ENCODE measurements at places on chromosomes 5 and 9.

DNA sequence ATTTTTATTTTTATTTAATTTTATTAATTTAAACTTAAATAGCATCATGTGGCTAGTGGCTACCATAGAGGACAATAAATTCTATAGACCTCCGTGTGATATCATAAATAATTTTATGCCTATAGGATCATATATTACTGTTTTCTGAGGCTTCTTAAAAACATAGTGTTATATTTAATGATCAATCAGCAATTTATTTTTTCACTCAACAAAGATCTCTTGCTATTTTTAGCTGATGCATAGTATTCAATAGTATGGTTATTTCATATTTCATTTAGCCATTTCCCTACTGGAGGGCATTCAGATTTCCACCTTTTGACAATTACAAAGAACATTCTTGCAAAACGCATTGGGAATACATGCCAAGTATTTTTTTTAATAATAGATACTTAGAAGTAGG is 114.1 kb downstream of the PDE4D start:
- DNase-seq = no peak

DNA sequence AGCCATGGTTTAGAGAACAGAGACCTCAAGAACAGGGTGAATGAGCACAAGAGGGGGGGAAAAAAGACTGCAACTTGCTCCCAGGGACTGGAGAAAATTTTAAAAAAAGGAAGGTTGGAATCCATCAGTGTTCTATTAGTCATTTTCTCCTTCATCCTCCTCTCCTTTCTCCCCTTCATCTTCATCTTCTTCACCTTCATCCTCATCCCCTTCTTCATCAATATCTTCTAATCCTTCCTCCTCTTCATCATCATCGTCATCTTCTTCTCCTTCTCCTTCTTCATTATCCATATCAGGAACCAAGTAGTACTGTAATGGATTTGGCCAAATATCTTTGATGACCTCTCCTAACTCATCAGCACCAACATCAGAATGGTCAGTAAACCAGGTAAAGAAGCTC is 86.1 kb downstream of the LIX1 start:
- DNase-seq = no peak

GRCh38 chr5:74767579-74767913 is 497 bp downstream of the NSA2 start:
- peak; percentile 45 for DNase-seq

DNA sequence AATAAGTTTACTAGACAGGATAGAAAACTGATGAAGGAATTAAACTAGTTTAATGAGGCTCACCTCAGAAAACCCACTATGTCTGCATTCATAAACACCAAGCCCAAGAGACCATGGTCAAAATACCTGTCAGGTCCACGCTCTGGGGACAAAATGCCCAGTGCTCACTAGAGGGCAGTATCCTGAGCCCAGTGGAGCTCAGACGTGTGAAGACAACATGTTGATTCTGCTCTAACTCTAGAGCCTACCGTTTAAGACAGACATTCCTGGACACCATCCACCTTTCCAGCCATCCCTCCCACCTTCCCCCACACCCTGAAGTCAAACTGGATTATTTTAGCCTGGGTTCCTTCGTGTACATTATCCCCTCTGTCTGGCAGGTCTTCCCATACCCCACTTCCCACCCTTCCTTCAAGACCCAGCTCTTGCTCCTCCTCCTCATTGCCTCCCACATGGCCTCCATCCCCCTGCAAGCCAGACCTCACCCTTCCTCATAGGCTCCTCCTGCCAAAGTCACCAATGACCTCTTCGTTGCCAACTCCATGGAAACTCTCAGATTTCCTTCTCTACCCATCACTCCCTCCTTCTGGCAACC is 142.3 kb upstream of the FSTL4 start:
- peak; percentile 62 for DNase-seq

DNA sequence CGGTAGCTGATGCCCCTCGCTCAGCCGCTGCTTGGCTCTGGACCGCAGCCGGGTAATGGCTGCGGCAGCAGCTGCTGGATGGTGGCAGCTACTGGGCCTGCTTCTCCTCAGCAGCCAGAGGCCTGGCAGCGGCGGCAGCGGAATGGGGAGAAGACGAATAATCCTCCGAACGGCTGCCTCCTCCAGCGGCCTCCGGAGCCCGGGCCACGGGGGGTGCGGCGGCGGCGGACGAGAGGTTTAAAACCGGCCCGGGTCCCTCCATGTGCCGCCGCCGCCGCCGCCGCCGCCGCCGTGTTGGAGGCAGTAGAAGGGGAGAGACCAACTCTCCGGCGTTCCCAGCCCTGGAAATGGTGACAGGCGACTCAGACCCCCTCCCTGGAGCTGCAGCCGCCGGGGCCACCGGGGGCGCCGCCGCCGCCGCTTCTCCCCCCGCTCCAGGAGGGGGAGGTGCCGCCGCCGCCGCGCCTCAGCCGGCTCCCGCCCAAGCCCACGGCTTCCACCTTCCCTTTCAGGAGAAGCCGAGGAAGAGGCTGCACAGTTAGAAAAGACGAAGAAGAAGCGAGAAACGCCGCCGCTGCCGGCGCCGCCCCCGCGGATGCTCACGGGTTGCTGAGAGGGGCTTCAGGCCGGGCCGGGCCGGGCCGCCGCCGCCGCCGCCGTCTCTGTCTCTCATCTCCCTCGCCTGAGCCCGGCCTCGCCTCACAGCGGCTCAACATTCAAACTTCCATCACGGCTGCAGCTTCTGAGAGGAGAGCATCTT is 118.4 kb upstream of the PRSS3 start:
- DNase-seq = peak; percentile 79

GRCh38 chr9:35481347-35481975 is 8.4 kb upstream of the RUSC2 start:
- DNase-seq = peak; percentile 59

DNA sequence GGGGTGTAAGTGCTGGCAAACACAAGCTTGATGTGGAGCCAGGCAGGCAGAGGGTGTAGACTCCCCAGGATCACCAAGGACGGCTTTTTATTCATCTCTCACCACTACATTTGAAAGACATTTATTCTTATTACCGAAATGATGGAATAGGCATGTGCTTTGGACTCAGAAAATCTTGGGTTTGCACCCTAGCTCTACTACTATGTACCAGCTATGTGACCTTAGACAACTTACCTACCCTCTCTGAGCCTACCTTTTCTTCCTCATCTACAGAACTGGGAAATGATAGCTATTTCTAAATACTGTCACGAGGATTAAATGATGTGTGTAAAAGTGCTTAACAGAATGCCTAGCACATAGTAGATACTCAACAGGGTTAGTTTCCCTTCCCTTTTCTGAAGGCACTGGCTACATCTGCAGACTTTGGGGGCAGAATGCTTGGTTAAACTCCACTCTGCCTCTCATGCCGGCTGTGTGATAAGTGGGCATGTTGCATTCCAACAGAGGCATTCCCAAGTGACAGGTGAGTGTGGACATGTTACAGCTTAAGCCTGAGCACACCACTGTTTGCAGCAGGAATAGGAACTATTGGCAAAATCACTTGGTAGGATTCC is 94.8 kb downstream of the SLC1A3 start:
- no peak for DNase-seq

DNA sequence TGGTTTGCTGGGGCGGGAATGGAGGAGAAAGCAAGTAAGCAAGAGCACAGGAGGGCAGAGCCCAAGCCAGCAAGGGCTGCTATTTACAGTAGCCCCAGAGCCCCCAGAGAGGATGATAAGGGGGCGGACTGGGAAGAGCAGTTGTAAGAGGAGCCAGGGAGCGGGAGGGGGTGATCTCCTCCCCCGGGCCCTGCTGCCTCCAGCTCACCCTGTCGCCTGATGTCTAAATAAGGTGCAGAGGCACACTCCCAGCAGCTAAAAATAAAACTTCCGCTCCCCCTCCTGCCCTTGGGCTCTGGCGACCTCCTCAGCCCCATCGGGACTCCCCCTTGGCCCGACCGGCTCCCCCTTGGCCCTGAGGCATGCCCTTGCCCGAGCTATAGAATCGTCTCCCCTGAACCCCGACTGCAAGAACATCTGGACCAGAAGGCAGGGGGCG is 14.4 kb upstream of the CCDC69 start:
- DNase-seq = no peak

DNA sequence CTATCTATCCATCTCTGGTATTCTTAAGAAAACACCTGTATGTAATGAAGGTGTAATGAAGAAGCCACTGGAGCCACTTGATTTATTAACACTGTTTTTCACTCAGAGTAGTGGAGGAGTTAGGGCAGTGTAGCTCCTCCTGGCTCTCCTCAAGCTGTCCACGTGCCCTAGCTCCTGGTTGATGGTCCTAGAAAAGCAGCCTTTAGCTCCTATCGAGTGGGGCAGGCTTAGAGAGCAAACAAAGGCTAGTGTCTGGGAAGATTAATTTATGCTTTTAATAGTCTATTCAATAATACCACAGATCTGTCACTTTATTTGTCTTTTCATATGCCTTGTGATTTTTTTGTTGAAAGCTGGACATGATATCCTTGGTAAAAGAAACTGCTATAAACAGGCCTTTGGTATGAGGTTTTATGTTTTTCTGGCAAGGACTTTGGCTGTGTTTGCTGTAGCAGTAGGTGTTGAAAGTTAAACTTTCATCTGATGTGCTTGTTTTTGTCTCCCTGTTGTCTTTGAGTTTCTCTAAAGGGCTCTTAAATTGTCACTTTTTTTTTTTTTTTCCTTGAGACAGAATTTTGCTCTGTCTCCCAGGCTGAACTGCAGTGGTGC is 141.1 kb downstream of the GCNT1 start:
- DNase-seq = no peak

DNA sequence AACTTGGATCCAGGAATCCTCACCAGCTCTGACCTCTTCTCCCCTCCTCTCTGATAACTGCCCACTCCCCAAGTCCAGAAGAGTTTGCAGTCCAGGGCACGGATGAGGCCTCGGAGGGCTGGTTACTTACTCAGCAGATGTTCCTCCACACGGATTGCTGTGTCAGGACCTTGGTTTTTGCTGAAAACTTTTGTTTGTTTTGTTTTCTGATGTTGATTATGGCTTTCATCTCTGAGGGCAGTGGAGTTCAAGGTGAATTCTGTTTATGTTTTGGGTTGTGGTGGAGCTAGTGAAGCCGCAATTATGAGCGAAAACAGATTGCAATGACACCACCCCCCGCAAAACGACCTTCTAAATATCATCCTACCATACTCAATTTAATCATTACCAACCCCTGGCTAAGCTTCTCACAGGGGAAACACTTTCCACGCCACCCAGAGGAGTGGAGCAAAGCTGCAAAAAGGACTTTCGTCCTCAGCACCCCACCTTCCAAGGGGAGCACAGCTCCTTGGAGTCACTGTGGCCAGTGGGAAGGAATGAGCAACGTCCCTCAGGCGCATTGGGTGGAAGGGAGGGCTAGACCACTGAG is 92.7 kb upstream of the SAP30L start:
- no peak for DNase-seq

GRCh38 chr5:144864118-144864517 is 693.4 kb downstream of the KCTD16 start:
- DNase-seq = peak; percentile 8

- no peak for DNase-seq
These were observed 26.4 kb upstream of the SLC6A19 start for GRCh38 chr5:1175015-1175414.

GRCh38 chr5:53481159-53481886 is 894 bp downstream of the FST start:
- no peak for DNase-seq

DNA sequence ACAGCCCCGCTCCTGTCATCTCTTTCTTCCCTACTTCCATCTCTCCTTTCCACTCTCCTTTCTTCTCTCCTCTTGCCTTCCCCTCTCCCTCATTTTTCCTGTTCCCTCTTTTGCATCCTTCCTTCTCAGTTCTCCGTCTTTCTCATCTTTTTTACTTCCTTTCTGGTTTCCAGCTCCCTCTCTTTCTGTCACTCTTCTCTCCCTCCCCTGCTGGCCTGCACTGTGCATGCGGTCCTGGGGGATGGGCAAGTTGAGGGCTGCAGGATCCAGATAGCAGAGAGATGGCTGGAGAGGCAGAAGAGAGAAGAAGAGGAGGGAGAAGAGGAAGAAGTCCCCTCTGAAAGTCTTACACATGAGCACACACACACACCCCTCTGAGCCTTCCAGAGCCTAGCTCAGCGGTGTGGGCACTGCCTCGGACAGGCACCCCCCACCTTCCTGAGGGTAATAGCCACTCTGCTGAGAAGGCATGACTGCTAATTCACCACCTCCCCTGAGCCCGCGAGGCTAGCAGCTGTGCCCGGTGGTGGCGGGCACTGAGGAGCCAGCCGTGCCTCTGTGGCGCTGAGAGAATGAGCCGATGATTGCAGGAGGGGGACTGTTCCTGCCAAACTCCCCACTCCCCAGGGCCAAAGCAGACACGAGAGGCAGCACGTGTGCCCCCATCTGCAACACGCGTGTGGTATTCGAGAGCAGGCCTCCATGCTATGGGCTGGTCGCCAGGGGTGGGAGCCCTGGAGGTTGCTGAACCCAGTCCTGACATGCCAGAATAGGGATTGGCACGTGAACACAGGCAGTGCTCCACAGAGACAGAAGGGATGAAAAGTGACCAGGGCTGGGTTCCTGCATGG is 3.7 kb upstream of the CAMK2A start:
- peak; percentile 6 for DNase-seq

DNA sequence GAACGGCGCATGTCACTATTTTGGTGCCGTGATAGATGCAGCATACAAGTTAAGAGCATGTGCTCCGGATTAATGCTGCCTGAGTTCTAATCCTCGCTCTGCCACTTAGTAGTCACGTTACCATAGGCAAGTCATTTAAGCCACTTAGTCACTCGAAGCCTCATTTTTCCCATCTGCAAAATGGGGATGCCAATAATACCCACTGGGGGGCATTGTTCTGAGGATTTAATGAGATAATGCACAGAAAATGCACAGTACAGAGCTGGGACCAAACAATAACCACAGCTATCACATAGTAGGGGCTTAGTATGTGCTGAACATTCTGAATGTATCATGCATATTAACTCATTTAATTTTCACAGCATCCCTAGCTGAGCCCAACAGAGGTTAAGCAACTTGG is 9.1 kb downstream of the NIPAL4 start:
- DNase-seq = no peak

- no peak for DNase-seq
These were observed 8.4 kb downstream of the ZNF131 start for GRCh38 chr5:43129161-43129560.

GRCh38 chr5:179766021-179766725 is 27.6 kb upstream of the LTC4S start:
- DNase-seq = no peak

- no peak for DNase-seq
These were observed 8.7 kb downstream of the PCDH1 start for GRCh38 chr5:141869514-141869913.

- DNase-seq = no peak
These were observed 117.3 kb upstream of the NUDT12 start for GRCh38 chr5:103679873-103680272.

GRCh38 chr9:7333719-7334118 is 465.9 kb downstream of the DMAC1 start:
- DNase-seq = no peak

DNA sequence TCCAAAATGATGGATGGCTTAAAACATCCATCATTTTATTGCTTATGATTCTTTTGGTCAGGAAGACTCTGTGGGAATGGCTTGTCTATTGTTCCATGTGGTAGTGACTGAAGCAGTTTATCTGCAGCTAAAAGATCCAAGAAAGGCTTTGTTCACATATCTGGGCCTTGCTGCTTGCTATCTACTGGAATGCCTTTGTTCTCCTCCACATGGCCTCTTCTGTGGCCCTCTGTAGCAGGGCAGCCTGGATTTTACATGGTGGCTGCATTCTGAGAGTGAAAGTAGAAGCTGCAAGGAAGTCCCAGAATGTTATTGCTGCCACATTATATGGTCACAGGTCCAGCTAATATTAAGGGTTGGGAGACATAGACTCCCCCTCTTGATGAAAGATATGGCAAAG is 35.1 kb downstream of the DMXL1 start:
- no peak for DNase-seq

All from NCI-H82 (cell line).